CD4-positive, alpha-beta T cell treated with Interleukin-2 at 100 ng/mL for 4 hours (primary cell): ENCODE measurements at places on chromosomes 7 and 10.

- no peak for DNase-seq
Measured at GRCh38 chr7:143325240-143325639, 9.3 kb downstream of the CLCN1 start.

- peak; percentile 26 for DNase-seq
Measured at GRCh38 chr10:18104223-18104872, 35.9 kb upstream of the CACNB2 start.

DNA sequence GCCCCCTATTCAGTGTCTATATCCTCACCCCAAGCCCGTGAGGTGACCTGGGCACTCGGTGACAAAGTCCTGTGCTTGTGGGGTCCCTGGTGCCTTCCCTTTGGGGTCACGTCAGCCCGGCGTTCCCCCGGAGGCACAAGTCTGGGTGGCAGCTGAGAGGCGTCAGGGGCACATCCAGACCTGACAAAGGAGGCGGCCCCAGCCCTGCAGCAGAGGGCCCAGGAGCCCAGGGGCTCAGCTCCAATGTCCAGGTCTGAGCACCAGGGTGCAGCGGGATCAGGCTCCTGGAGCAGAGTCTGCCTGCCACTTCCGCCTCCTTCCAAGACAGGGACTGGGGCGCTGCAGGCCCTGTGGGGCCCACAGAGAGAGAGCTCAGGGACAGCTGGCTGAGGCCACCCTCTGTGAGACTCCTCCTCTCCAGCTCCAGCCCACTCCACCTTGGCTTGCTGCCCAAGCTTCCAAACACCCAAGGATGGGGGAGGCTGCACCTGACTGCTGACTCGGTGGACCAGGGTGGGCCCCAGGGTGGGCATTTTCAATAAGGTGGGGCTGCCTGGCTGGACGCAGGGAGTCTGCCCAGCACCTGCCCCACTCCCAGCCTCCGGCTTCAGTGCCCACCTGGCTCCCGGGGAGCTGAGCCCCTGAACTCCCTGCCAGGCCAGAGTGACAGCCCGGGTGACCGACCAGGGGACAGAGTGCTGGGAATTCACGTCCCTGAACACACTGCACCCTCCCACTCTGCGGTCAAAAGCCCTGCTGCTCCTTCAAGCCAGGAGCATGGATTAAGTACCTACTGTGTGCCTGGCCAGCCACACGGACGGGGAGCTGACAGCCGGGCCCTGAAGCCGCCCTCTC is 1.0 kb upstream of the KNDC1 start:
- no peak for DNase-seq

- DNase-seq, result no peak
Measured at GRCh38 chr10:99013885-99014284, 221.8 kb downstream of the HPSE2 start.

DNA sequence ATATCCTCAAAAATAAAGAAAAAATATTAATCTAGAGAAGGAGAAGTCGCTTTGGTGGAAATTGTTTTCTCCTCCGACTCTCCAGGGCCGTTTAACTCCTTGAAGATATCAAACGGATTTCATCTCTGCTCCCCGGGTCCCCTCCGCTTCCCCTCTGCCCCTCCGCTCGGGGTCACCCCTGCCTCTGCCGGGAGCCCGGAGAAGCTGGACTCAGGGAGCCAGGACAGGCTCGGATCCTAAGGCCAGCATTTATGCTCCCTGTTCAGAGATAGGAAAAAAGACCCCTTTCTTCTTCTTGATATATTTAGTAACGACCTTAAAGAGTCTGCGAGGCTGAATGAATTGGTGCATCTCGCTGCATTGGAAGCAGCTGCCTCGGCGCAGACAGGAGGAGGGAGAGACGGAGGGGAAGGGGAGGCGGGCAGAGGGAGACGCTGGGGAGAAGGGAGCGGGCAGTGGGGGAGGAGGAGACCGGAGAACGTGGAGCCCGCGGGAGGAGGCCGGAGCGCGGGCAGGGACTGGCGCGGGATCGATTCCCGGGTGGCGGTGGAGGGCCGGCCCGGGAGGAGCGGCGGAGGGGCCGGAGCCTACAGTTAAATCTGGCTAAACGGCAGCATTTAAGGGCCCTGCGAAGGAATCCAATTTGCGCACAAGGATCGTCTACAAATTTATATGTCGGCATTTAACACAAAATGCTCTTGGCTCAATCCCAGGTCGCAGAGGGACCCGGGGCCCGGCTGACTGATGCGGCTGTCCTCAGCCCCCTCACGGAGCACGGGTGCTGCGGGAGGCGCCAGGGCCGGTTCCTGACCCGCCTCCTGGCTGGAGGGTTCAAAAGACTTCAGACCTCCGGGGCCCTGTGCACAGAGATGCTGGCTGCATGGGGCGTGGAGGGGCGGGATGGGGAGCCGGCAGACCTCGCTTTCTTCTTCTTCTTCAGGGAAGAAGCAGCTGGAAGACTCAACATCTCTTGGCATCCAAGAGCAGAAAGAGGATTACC is 55.6 kb downstream of the CRTAC1 start:
- DNase-seq, result no peak

DNA sequence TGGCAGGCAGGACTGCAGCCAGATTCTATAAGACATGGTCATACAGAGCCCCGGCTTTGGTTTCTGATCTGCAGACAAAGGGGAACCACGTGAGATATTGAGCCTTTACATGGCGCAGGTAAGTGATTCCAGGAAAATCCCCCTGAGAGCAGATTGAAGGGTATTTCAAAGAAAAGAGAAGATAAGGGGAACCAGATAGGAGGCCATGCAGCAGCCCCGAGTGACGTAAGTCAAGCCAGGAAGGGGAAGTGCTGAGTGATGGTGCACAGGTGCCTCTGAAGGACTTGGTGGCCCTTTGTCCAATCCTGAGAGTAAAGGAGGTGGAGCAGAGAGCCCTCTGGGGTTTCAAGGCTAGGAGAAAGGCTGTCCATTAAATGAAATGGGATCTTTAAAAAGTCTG is 329.0 kb downstream of the ACTR3B start:
- DNase-seq, result no peak

- DNase-seq, result no peak
Measured at GRCh38 chr7:41169317-41169716, 533.6 kb downstream of the INHBA start.

- no peak for DNase-seq
Measured at GRCh38 chr7:33497051-33497450, 367.7 kb downstream of the BBS9 start.

DNA sequence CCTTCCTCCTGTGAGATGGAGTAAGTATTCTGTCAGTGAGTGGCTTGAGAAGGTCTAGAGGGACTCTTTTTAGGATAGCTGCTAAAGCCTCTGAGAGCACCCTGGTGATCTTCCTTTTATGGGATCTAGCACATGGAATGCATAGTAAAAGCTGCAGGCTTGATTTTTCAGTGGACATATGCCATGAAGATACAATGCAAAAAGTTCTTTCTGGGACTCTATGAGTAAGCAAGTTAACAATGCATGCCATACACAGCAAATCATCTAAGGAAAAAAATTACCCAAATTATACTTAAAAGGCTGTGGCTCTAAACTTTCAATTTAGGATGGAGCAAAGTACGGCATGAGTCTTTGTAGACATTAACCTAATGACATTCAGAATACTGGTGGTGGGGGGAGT is 154.5 kb downstream of the SGMS1 start:
- no peak for DNase-seq

DNA sequence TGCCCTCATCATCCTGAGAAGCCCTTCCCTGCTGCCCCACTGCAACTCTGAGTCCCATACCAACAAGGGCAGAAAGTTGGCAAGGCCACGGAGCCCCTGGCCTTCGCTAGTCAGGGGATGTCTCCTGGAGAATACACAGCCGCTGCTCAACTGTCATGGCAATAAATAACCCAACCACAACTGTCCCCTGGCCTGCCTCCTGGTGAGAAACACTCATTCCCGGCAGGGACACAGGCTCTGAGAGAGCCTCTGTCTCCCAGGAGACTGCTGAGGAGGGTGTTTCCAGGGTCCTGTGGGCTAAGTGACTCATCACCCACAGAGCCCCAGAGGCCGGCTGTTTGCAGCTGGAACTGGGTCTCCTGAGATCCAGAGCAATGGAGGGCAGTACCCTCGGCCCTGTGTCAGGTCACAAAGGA is 354.1 kb downstream of the TNS3 start:
- no peak for DNase-seq
